Left lobe of liver (tissue), 2 donors: ENCODE measurements at places on chromosomes 7 and 10. TPM values are rescaled to one million over a fixed set of nuclear protein-coding genes. Genes with fewer than 3 reads are reported as not detected.

NAPEPLD gene
- total RNA-seq: 17.2 TPM

VAX1 gene
- total RNA-seq: not detected

CAMK2B gene
- total RNA-seq: 5.0 TPM

FGFR2 gene
- total RNA-seq: 22.6 TPM

GCK gene
- 1.7 TPM for total RNA-seq

GRCh38 chr7:50329775-50330174 lies 25.3 kb downstream of the IKZF1 start:
- DNase-seq: no peak

- no peak for DNase-seq
Measured at GRCh38 chr7:70710011-70710480, 421.9 kb upstream of the GALNT17 start.

DNA sequence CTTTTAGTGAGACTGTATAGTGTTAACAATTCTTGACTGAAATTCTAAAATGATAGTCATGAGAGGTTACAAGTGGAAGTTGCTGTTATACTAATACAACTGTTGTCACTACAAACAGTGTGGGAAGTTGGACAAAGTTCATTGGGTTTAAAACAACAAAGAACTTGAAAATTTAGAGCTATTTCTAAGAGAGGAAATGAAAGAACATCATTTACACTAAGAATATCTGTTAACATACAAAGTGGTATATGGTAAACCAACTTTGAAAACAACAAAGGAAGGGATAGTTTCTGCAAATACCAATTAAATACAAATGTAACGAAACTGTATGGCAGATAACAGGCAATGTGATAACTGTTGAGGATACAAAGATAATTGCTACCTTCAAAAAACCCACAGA lies 11.6 kb downstream of the MTPN start:
- DNase-seq: no peak

GRCh38 chr7:1043552-1044188 lies 676 bp upstream of the GPR146 start:
- peak; percentile 69 for DNase-seq

DNA sequence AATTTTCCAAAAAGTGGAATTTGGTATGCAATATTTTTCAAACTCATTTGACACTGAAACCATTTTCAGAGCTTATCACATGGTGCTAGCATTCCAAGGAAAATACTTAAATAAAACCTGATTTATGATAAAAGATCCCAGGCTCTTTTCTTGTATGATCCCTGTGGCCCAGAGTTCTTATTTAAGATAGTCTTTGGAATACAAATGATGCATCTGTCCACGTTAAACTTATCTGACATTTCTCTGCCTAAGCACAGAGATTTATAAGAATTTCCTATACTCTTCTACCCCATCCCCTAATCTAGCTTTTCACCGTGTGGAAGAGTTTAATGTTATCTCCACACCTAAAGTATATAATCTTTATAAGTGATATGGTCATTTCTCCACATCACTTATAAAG lies 66.2 kb downstream of the AHR start:
- DNase-seq: no peak

- DNase-seq: peak; percentile 88
Measured at GRCh38 chr10:80205477-80206276, at the start of gene ANXA11. Gene ANXA11 (minus strand): TSS chr10:80205537. CDS start chr10:80172861, 32,676 bp downstream.

DNA sequence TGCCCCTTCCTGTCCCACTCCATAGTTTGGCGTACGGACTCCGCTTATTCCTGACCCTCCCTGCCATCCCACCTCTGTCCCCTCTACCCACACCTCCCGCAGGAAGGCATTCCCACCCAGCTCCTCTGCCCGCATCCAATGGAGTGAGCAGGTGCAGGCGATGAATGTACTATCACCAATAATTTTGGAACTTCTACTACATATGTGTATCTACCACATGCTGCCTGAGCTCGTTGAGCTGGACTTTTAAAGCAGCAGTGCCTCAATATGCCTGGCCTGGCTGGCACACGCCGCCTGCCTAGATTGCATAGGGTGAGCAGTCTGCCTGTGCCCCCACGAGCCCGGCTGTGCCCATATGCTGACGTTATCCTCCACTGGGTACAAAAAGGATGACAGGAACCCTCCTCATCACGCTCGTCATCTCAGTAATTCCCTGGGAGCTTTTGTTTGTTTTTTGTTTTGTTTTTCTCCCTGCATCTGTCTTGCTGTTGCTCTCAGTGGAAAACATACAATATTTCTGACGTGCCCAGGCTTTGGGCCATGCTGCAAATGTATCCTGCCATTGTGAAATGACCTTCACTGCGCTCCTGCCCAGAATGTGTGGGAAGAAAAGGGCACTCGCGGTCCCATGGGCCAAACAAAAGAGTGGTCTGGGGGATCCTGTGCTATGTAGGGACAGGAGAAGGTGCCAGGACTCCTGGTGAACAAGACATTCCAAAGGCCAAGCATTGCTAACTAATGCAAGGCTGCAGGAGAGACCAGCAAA lies 302.8 kb downstream of the PTPRN2 start:
- DNase-seq: no peak

DNA sequence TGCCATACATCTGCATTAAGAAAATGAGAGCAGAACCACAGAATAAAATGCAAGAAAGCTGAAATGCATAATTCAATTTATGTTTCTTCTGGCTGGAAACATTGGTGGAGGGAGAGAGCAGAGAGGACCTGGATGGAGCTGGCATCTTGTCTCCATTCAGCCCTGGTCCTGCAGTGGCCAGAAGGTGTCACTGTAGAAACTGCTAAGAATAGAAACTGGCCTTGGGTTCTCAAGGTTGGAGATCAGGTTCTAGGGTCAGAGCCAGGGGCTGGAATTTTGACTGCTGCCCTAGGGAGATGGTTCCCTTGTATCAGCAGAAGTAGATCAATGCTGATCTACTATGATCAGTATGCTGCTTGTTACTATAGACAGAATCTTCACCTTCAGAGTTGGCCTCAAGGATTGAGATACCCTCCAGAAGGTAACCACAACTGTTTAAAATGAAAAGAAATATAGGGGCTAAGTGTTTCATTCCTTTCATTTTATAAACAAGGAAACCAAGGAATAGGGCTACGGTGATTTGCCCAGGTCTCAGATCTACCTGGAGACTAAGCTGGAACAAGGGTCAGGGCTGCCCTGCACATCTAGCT lies 13.1 kb downstream of the TAS2R41 start:
- DNase-seq: no peak

DNA sequence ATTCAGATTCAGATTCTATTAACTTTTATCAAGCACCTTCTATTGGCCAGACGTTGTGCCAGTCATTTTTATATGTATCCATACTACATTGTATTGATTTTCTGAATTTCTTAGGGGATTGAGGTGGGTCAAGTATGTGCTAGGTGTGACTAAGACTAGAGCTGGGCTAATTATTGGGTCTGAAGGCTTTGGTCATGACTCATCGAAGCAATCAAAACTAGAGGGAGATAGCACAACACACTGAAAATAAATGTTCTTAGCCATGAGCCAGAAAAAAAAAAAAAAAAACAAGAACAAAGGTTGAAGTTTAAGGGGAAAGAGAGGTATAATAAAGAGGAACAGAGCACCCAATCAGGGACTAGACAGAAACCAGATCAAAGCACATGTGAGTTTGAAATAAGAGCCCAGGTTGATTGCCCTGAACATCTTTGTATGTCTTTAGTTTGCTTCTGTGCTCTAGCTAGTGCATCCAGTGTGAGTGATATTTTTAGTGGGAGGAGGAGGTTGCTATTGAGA lies 171.6 kb upstream of the FOXP2 start:
- no peak for DNase-seq
